Colonic mucosa (tissue), 4 donors: ENCODE measurements at places on chromosomes 2 and 18. TPM values are rescaled to one million over a fixed set of nuclear protein-coding genes. Genes with fewer than 3 reads are reported as not detected.
A peak's percentile ranks its signal among the peaks of the same experiment; 100 is the strongest.

DNA sequence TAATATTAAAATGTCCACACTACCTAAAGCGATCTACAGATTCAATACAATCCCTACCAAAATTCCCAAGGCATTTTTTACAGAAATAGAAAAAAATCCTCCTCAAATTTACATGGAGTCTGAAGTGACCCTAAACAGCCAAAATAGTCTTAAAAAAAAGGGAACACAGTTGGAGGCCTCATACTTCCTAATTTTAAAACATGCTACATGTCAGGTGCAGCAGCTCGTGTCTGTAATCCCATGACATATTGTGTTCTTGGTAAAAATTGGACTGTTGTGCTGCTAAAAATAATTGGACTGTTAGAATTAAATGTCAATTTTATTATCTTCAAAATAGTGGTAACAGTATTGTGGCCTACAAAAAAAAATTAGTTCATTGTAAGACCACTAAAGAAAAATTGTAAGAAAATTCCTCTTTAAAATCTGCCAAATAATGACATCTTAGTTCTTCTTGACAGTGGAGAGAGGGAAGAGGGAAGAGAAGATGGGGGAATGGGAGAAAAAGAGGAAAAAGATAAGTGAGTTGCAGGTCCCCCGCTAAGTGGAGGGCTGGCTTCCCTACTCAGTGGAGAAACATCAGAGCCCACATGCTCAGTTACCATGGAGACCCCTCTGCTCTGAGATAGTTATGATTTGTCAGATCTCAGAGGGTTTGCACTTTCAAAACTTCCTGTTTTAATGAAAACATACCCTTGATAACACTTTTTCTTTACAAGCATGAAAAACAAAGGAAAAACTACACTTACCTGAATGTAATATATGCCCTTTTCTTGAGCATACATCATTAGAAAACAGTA, 46.5 kb downstream of the UNC50 start:
- H3K4me1 ChIP-seq: no peaks in the 10 kb centered on the region
- H3K4me3 ChIP-seq: no peak overlapping the region
- H3K27ac ChIP-seq: no peak overlapping the region
- H3K27me3 ChIP-seq: no peaks in the 10 kb centered on the region
- DNase-seq: no peak

DNA sequence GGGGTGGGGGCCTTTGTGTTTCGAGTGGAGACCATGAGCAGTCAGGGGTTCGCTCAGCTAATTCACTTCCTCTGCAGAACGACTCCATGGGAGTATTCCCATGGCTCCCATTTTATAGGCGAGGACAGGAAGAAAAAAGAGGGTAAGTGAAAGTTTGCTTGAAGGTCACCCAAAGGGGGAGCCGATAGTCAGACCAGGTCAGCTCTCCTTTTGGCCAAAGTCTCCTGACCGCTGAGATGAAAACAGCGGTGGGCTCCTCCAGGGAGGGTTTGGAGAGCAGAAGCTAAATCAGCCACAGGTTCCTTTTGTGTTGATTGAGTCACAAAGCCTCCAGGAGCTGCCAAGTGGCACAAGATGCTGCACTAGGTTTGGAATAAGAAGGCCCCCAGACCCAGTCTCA, 34.1 kb upstream of the CTAGE1 start:
- H3K27me3 ChIP-seq: no peaks in the 10 kb centered on the region
- no peaks in the 10 kb centered on the region for H3K4me1 ChIP-seq
- no peak for DNase-seq
- H3K4me3 ChIP-seq: no peak overlapping the region
- H3K27ac ChIP-seq: no peak overlapping the region

- peaks cover 28% of the 10 kb centered on the region for H3K27me3 ChIP-seq
- H3K4me1 ChIP-seq: no peaks in the 10 kb centered on the region
- DNase-seq: peak; percentile 46
- H3K4me3 ChIP-seq: no peak overlapping the region
- H3K36me3 ChIP-seq: no peaks in the 10 kb centered on the region
Measured at GRCh38 chr2:10914272-10914693, 2.5 kb downstream of the KCNF1 start.

AP1S3 gene
- total RNA-seq: 12.0 TPM

CTNNA2 gene
- total RNA-seq: 0.88 TPM

DNA sequence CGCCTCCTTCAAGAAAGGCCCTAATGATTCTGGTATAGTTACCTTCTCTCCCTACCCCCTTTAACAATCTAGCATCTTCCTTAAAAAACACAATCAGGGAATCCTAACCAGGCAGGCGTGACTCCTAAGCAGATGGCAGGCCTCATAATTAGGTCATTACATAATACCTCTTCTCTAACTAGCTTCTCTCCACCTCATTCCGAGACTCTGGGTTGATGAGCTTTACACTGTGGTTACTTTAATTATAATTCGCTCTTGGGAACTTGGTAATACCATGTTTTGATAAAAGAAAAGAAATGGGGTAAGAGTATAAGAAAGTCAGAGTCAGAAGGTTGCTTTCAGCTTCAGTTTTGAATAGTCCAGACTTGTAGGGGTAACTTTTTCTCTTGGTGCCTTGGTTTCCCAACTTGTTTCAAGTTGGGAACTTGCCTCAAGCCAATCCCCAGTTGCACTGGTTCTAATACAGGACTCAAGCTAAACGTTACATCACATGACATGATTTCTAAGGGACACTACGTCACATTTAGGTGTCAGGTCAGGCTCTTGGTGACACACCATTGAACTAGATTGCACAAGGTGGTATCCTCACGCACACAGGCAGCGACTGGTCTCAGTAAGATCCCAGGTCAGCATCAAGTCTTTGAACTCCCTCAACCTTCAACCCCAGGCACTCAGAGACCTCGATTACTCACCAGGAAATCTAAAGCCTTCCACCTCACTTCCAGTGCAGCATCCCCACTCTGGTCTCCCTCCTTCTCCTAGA, 59.2 kb downstream of the AAK1 start:
- no peaks in the 10 kb centered on the region for H3K27me3 ChIP-seq
- no peak for DNase-seq
- H3K36me3 ChIP-seq: no peaks in the 10 kb centered on the region
- H3K27ac ChIP-seq: no peak overlapping the region
- no peak overlapping the region for H3K4me3 ChIP-seq

KCNE4 gene
- total RNA-seq: 0.42 TPM

DNA sequence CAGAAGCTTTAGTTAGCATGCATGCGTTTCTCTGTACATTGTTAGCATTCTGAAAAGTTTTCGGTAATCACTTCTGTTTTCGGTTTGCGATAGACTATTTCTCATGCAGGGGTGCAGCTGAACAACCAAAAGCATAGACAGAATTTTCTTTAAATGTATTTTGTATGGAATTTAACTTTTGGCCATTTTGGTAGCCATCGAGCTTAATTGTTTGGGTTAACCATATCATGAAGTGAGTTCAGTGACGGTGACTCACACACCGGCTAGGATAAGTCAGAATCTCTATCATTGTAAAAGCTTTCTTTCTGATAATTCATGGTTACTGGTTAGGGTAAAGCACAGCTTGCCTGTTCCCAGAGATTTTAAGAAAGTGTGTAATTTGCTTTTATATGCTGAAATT, 107.2 kb downstream of the CD226 start:
- H3K27me3 ChIP-seq: no peaks in the 10 kb centered on the region
- H3K4me3 ChIP-seq: no peak overlapping the region
- H3K4me1 ChIP-seq: no peaks in the 10 kb centered on the region
- H3K27ac ChIP-seq: no peak overlapping the region

- H3K27ac ChIP-seq: no peak overlapping the region
- H3K4me1 ChIP-seq: no peaks in the 10 kb centered on the region
- H3K27me3 ChIP-seq: no peaks in the 10 kb centered on the region
- no peak for DNase-seq
Measured at GRCh38 chr2:162509288-162509968, 165.5 kb downstream of the GCA start.

DNA sequence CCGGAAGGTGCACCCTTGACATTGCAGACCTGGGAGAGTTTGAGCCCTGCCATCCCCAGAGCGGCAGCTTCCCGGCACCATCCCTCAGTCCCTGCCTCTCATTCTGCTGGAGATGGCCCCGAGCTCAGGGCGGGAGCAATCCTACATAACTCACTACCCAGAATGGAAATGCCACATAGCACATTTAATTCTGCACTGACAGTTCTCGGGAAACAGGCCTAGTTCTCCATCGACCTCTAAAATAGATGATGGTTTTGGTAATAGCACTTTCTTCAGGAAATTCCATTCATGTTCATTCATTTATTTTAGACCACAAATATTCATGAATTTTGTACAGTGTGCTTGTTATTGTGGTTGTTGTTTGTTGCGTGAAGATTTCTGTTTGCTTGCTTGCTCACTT, 92.9 kb upstream of the SLC14A2 start:
- no peaks in the 10 kb centered on the region for H3K4me1 ChIP-seq
- H3K27me3 ChIP-seq: no peaks in the 10 kb centered on the region
- DNase-seq: no peak
- no peaks in the 10 kb centered on the region for H3K36me3 ChIP-seq

CDCA7 gene
- total RNA-seq: 30.0 TPM

GRCh38 chr2:233221378-233222063, 30.0 kb upstream of the ATG16L1 start:
- no peak overlapping the region for H3K4me3 ChIP-seq
- H3K36me3 ChIP-seq: no peaks in the 10 kb centered on the region
- DNase-seq: no peak
- no peaks in the 10 kb centered on the region for H3K4me1 ChIP-seq
- no peak overlapping the region for H3K27ac ChIP-seq

OSBPL1A gene
- 33.0 TPM for total RNA-seq
